ENCODE measurements at places on chromosomes 2 and 18. TPM values are rescaled to one million over a fixed set of nuclear protein-coding genes. Genes with fewer than 3 reads are reported as not detected.
A peak's percentile ranks its signal among the peaks of the same experiment; 100 is the strongest.

- peak; percentile 82 for DNase-seq
Observed at GRCh38 chr2:207474863-207475485, 54.8 kb upstream of the CREB1 start.

GRCh38 chr2:128867936-128868636 is 549.4 kb upstream of the HS6ST1 start:
- DNase-seq: no peak

DNA sequence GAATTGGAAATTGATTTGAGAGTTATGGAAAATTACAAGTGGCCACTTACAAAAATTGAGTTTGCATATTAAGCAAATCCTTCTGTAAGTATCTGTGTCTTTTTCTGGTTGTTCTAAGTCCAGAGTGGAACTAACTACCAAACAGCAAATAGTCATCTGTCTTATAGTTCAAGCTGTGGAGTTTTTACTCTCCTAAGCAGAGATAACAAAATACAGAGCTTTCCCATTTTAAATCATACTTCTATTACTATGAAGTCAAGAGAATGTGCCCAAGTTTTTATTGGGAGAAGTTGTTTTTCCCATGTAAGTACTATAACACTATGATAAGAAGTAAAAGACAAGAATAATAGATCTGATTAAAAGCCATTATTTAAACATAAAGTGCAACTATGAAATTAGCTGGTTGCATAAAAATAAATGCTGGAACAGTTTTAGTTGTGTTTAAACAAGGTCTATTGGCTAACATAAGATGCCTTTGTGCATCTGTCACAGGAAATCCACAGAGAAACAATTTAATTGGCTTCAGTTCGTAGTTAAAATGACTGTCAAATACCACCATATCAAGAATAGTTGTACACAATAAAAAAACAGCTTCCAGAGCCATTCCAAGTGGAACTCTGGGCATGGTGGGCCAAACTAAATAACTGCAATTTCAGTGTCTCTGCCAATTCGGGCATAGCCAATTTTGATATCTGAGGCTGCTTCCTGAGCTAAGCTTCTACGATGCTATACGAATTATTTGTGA is 1467.4 kb upstream of the NXPH2 start:
- peak; percentile 66 for DNase-seq

DNA sequence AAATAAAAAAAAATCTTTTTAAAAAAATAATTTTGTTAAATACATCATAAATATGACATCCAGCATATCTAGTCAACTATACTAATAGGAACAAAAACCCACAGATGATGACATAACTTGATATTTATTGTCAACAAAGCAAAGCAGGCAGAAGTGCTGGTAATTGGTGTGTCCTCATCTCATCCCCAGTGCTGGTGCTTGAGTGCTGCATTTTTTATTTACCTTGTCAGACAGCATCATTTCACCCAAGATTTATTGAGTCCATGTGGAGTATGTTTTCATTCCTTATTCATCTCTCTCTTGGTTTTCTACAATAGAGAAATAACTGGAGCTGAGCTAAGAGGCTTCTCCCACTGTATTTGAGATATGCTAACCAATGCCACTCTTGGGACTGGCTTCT is 191.6 kb upstream of the SLC14A2 start:
- DNase-seq: no peak

CCDC68 gene
- polyA plus RNA-seq: 0.68 TPM

DNA sequence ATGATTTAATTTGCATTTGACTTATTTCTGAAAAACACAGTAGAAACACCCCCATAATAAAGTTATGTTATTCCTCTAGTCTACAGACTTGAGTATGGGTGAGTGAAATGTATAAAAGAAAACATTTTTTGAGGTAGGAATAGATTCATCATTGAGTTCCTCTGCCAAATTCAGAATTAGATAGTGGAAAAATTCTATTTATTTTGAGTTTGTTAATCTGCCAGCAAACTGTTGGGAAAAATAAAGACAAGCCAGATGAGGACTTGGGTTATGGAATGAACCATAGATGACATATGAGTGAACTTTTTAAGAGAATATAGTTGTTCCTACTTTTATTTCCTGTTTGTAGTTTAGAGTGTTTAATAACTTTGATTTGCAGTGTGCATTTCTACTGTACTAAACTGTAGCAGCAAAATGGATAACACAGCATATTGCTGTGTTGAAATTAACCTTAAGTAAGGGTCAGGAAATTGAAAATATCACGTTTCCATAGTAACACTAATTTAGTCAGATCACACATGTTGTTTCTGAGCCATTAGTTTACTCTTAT is 35.6 kb upstream of the PNPT1 start:
- DNase-seq: peak; percentile 82

THOC1 gene
- 49.0 TPM for polyA plus RNA-seq

GPR39 gene
- 0.88 TPM for polyA plus RNA-seq

IL1A gene
- 0.12 TPM for polyA plus RNA-seq

- DNase-seq: no peak
Observed at GRCh38 chr2:96831679-96832078, 12.1 kb downstream of the ANKRD23 start.

DNA sequence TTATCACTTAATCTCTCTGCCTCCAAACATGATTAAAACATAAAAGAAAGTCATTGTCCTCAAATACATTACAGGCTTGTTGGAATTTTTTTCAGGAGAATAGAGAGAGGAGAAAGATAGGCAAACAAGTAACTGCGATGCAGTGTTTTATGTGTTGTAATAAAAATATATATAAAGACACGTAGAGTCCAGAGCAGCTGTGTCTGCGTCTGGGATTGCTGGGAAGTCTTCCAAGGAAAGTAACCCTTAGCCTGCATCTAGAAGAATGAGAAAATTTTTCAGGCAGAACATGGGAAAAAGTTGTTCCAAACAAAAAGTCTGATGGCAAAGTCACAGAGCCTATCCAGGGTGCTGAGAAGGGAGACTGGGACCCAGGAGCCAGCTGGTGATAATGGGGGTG is 91.8 kb upstream of the ST6GAL2 start:
- DNase-seq: peak; percentile 95

DNA sequence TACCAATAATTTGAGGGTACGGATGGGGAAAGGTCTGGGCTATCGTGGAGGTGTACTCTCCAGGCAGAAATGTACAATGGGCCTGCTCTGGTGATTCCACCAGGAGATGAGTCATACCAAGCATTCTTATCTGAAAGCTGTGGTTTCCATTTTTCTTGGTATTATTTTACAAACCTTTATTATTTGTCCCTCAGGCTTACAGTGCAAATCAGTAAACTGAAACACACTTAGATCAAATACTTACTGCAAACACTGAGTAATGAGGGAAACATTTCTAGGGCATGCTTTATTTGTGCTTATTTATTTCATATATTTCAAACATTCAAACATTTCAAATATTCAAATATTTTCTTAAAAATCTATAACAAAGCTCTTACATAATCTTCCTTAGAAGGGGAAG is 319.8 kb downstream of the RND3 start:
- DNase-seq: no peak

DNA sequence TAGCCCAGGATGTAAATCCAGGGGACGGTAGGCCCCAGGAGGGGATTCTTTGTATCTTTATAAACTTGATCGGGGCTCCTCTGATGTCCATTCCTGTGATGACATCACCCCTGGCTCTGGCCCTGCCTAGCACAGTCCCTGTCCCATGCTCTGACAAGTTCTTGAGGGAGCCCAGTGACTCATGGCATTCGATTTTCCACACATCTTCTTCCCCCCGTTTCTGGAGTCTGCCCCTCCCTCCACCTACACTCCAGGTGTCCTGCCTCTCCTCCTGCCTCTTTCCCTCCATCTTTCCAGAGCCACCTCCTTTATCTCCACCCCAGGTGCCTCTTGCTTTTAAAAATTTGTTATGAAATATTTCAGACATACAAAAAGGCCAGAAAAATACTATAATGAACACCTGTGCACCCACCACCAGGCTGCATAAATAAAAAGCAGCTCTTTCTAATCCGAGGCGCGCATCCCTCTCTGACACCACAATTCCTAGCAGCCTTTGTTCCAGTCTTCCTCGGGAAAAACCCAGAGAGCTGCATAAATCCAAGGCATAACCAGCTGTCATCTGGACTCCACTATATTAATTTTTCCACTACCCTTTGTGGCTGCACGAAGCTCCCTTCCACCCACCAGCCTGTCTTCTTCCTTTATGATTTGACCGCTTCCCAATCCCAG is 207.7 kb downstream of the ZBTB7C start:
- no peak for DNase-seq

CNTNAP5 gene
- polyA plus RNA-seq: 0.75 TPM

- DNase-seq: no peak
Observed at GRCh38 chr2:96152304-96153161, 7.3 kb upstream of the DUSP2 start.

GRCh38 chr2:84701880-84702279 is 179.0 kb downstream of the TRABD2A start:
- DNase-seq: no peak

DNA sequence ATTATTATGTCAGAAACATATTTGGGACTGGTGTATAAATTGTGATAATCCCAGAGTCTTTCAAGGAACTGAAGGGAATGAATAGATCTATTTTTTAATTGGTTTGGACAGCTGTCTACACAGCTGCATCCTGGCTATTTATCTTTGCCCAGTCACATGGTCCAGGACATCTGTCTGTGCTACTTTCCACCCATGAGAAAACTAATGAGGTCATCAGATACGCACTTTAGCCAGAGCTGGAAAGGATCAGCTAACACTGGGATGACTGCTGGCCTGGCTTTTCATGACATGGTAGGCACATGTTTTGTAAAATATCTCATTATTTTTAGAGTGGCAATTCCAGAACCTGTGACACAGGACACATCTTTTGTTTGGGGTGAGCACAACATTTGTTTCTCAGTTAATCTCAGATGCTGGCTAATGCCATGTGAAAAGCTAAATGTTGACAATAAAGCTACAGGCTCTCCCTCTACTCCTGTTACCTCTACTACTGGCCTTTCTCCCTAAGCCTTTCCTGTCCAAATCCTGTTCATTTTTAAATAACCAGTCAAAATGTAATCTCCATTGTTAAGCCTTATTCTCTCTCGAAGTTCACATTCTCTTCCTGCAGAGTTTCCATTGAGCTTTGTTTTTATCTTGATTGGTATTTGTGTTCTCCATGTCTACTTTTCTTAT is 500.7 kb downstream of the RIT2 start:
- DNase-seq: peak; percentile 96

GRCh38 chr18:46622999-46623398 is 34.0 kb downstream of the LOXHD1 start:
- DNase-seq: peak; percentile 30
